ENCODE measurements at places on chromosomes 16 and 17. TPM values are rescaled to one million over a fixed set of nuclear protein-coding genes. Genes with fewer than 3 reads are reported as not detected.

- H3K27ac ChIP-seq, result no peak overlapping the region
- no peaks in the 10 kb centered on the region for H3K36me3 ChIP-seq
- H3K27me3 ChIP-seq, result peaks cover 13% of the 10 kb centered on the region
- H3K4me3 ChIP-seq, result no peak overlapping the region
- H3K4me1 ChIP-seq, result peaks cover 3% of the 10 kb centered on the region
Observed at GRCh38 chr17:8898126-8898525, 30.7 kb upstream of the PIK3R6 start.

GRCh38 chr17:78235885-78236284 lies 4.5 kb downstream of the TMEM235 start:
- H3K36me3 ChIP-seq, result no peaks in the 10 kb centered on the region
- peaks cover 23% of the 10 kb centered on the region for H3K27me3 ChIP-seq
- no peak overlapping the region for H3K4me3 ChIP-seq
- peaks cover 8% of the 10 kb centered on the region for H3K4me1 ChIP-seq

DNA sequence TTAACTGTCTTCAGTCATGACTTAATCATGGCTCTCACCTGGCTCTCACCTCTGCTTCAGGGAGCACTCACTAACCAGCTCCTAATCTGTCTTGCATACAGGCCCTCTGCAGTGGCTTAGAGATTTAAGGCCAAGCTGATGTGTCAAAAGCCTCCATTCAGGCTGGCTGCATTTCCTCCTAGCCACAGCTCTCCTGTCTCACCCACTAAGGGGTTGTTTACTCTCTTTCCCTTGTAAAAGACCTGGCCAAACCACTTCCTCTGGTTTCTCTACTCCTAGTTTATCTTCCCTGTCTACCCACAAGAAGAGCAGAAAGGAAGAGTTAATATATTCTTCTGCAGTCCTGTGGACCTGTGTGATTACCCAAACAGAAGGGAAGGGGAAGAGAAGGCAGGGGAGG lies 9.3 kb upstream of the ASIC2 start:
- no peak overlapping the region for H3K4me3 ChIP-seq
- no peak overlapping the region for H3K27ac ChIP-seq
- no peaks in the 10 kb centered on the region for H3K36me3 ChIP-seq
- DNase-seq, result no peak

- H3K27me3 ChIP-seq, result no peaks in the 10 kb centered on the region
- no peak for DNase-seq
- H3K27ac ChIP-seq, result no peak overlapping the region
- no peaks in the 10 kb centered on the region for H3K36me3 ChIP-seq
- peaks cover 13% of the 10 kb centered on the region for H3K4me1 ChIP-seq
Observed at GRCh38 chr17:35752471-35752870, 568 bp downstream of the GAS2L2 start.

DNA sequence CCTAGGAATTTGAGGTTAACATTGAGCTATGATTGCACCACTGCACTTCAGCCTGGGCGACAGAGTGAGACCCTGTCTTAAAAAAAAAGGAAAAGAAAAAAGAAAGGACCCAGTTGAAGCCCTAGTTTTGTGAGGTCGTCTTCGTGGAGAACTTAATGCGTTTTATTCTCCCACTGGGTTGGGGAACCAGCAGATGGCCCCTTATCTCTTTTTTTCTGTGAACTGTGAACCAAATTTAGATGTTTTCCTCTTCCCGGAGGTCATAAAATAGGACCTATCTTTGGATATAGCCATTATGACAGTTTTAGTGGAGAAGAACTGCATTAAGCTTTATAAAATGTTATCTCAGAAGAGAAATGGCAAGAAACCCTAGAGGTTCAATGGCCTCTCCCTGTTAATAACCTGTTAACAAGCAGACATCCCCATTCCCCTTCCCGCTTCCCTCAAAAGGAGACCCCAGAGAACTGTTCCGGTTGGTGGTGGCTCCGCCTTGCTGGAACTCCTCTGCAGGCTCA lies 23.5 kb downstream of the KIAA0513 start:
- no peaks in the 10 kb centered on the region for H3K36me3 ChIP-seq
- no peaks in the 10 kb centered on the region for H3K27me3 ChIP-seq
- DNase-seq, result no peak
- H3K4me1 ChIP-seq, result peaks cover 21% of the 10 kb centered on the region
- no peak overlapping the region for H3K4me3 ChIP-seq
- no peak overlapping the region for H3K27ac ChIP-seq

- H3K4me3 ChIP-seq, result no peak overlapping the region
- no peak for DNase-seq
- H3K27ac ChIP-seq, result no peak overlapping the region
- no peaks in the 10 kb centered on the region for H3K4me1 ChIP-seq
- H3K27me3 ChIP-seq, result peaks cover 27% of the 10 kb centered on the region
- no peaks in the 10 kb centered on the region for H3K36me3 ChIP-seq
Observed at GRCh38 chr16:5523829-5524228, 426.2 kb upstream of the EEF2KMT start.

DNA sequence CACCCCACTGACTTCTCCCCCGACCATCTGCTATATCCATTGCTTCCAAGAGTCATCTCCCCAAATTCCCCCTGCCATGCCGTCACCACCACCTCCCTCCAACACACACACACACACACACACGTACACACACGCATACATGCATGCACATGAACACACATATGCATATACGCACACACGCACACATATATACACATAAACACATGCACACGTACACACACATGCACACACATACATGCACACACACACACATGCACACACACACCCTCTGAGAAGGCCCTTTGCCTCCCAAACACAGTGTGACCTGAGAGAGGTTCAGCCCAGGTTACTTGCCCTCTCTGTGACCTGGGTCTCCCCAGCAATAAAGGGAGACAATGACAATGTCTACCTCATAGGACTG lies 95.1 kb downstream of the ZNF423 start:
- no peak overlapping the region for H3K27ac ChIP-seq
- H3K36me3 ChIP-seq, result no peaks in the 10 kb centered on the region
- DNase-seq, result no peak
- peaks cover 24% of the 10 kb centered on the region for H3K4me1 ChIP-seq
- H3K4me3 ChIP-seq, result no peak overlapping the region
- H3K27me3 ChIP-seq, result no peaks in the 10 kb centered on the region

- H3K36me3 ChIP-seq, result no peaks in the 10 kb centered on the region
- H3K4me1 ChIP-seq, result peaks cover 7% of the 10 kb centered on the region
- no peaks in the 10 kb centered on the region for H3K27me3 ChIP-seq
Observed at GRCh38 chr17:33980193-33980592, 274.9 kb upstream of the CCL2 start.

- DNase-seq, result no peak
- H3K4me3 ChIP-seq, result no peak overlapping the region
- no peaks in the 10 kb centered on the region for H3K27me3 ChIP-seq
- no peak overlapping the region for H3K27ac ChIP-seq
Observed at GRCh38 chr17:2980904-2981246, 82.5 kb downstream of the OR1D5 start.

DNA sequence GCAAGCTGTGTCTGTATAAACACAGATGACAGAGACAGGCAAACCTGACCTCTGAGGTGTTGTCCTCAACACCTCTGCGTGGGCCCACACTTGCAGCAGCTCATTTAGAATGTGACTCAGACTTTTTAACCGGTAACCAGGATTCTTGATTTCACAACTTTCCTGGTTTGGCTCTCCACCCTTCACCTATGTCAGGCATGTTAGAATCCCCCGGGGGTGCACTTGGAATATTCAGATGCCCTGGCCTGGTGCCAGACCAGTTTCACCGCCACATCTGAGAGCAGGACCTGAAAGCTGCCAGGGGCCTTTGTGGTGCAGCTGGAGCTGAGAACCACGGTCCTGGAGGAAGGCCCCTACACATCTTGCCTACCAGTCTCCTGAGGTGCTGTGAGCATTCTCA lies 4.8 kb downstream of the DHODH start:
- H3K36me3 ChIP-seq, result peaks cover 8% of the 10 kb centered on the region
- peaks cover 31% of the 10 kb centered on the region for H3K4me1 ChIP-seq
- DNase-seq, result no peak
- no peaks in the 10 kb centered on the region for H3K27me3 ChIP-seq
- H3K27ac ChIP-seq, result peak overlapping the region; percentile 74

DNA sequence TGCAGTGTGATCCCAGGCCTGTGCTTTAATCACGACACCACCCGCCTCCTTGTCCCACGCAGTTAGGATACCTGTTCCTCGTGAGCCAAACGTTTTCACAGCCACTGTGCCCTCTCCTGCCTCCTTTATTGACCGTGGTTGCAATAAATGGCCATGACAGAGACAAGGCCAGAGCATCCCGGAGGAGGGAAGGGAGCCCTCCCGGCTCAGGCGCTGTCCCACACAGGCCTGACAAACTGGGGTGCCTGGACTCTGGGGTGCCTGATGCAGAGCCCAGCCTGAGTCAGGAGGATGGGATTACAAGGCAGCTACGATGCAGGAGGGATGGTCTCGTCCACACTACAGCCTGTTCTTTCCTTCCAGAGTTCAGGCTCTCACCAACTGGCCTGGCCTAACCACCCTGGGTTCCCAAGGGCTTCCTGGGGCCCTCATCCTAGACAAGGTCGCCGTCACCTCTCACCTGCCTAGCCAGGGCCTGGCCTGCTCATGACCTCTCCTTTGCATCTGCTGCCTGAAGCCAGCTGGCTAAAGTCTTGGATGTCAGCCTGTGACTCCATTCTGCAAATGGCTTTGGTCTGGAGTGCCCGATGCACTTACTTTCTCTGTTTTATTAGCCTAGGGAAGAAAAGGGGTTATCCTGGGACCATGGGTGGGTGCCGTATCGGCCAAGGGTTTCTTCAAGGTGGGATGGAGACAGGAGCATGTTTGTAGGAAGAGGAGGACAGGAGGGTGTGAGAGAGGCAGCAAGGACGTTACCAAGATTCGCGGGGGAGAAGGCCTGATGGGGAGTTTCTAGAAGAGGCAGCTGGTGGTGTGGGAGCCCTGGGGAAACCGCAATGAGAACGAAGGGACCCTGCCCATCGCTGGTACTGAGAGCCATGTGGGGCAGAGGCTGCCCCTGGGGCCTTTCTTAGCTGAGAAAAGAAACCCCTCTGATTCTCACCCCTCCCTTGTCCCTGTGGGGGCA lies 234.3 kb upstream of the TNRC6C start:
- no peak for DNase-seq
- H3K4me1 ChIP-seq, result peaks cover 6% of the 10 kb centered on the region
- no peak overlapping the region for H3K4me3 ChIP-seq
- H3K36me3 ChIP-seq, result no peaks in the 10 kb centered on the region

GRCh38 chr16:27341549-27341948 lies 27.8 kb downstream of the IL4R start:
- H3K4me1 ChIP-seq, result no peaks in the 10 kb centered on the region
- no peak overlapping the region for H3K27ac ChIP-seq
- no peak for DNase-seq
- no peaks in the 10 kb centered on the region for H3K27me3 ChIP-seq
- no peaks in the 10 kb centered on the region for H3K36me3 ChIP-seq

DNA sequence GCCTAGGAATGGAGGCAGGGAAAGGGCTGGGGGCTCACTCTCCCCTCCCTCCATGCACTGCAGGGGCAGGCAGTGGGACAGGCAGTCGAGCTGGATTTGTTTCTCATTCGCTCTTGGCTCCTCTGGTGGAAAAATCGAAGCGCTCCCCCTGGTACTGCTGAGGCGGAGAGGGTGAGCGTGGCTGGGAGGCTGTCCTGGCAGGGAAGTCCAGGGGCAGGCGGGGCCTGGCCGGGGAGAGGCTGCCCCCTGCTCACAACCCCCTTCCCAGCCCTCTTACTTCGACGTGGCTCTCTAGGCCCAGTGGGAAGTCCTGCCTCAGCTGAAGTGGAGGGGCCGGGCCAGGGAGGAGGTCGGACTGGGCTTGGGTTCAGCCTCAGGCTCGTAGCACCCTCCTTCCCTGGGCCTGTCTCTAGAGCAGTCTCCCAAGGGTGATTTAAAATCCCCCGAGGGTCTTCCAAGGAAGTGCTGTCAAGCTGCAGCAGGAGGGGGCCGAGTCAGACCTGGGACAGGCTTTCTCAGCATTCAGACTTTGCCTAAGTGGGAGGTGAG lies 16.5 kb upstream of the TMEM92 start:
- no peak overlapping the region for H3K4me3 ChIP-seq
- H3K27me3 ChIP-seq, result peaks cover 19% of the 10 kb centered on the region
- peaks cover 4% of the 10 kb centered on the region for H3K4me1 ChIP-seq

DNA sequence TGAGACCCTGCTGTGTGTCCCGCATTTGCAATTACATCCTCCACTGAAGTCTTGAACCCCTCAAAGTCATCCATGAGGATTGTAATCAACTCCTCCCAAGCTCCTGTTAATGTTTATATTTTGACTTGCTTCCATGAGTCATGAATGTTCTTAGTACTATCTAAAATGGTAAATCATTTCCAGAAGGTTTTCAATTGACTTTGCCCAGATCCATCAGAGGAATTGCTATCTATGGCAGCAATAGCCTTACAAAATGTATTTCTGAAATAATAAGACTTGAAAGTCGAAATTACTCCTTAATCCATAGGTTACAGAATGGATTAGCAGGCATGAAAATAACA lies 2.5 kb upstream of the C16orf87 start:
- no peaks in the 10 kb centered on the region for H3K36me3 ChIP-seq
- no peak overlapping the region for H3K27ac ChIP-seq
- H3K4me3 ChIP-seq, result no peak overlapping the region
- no peak for DNase-seq
- no peaks in the 10 kb centered on the region for H3K27me3 ChIP-seq

The NUP88 gene
- total RNA-seq, result 35.7 TPM

The QPRT gene
- total RNA-seq, result 18.9 TPM

The SSTR5 gene
- total RNA-seq, result 2.6 TPM

The CDH3 gene
- not detected for total RNA-seq

The RHBDL3 gene
- total RNA-seq, result 0.32 TPM

The STAT3 gene
- 101 TPM for total RNA-seq

The ANKFN1 gene
- not detected for total RNA-seq

The CLDN7 gene
- total RNA-seq, result 0.42 TPM

The ADAMTS18 gene
- total RNA-seq, result 0.47 TPM

The HSD17B2 gene
- total RNA-seq, result not detected

Data from heart right ventricle (tissue), 16 donors.